ENCODE measurements at places on chromosomes 5 and 9.

DNA sequence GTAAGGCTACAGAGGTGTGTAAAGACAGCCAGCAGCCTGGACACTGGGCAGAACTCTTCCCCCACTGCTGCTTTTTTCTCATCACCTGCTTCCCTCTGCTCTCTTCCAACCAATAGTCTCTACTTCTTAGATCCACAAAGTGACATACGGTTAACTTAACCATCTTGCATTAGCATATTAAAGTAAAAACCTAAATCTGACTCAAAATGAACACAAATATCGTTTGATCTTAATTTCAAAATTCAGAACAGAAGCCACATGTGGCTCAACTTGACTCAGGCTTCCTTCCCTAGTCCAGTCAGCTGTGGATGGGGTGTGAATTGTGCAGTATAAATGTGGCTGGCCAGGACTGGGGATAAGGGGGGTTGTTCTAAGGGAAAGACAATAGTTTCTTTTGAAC lies 114.3 kb downstream of the STARD4 start:
- no peak for DNase-seq

DNA sequence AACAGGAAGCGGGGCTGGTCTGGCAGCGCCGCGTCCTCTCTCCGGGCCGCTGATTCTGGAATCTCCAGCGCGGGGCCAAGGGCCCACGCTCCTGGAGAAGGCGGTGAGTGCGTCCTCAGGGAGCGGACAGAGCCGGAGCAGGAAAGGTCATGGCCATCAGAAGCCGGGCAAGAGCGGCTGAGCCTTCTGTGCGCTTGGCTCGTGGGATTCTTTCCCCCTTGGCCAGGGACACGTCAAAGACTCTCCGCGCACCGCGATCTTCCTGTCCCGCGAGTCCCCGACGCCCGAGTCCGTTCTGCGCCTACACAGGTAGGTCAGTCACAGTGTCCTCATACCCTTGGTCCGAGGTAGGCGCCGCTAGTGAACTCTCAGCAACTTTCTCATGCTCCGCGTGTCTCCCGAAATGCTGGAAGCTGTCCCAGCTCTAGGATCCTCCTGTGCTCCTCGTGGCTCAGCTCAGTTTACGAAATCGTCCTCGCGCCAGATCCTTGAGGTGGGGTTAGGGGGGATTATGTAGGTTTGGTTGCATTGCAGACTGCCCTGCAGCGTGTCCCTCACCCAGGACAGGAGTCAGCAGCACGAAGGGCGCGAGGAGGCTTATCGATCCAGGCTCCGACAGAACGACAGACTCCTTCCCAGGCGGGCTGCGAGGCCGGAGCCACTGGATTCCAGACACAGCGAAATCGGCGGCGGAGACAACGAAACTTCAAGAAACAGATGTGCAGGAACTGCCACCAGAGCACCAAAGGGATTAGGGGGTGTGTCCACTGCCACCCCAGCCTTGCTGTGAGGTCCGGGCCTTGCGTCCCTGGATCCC lies 8.7 kb downstream of the LHX6 start:
- no peak for DNase-seq

- no peak for DNase-seq
Measured at GRCh38 chr5:17734011-17734410, 99.8 kb downstream of the TAF11L14 start.

- DNase-seq, result no peak
Measured at GRCh38 chr9:133702798-133703590, 35.2 kb downstream of the SARDH start.

DNA sequence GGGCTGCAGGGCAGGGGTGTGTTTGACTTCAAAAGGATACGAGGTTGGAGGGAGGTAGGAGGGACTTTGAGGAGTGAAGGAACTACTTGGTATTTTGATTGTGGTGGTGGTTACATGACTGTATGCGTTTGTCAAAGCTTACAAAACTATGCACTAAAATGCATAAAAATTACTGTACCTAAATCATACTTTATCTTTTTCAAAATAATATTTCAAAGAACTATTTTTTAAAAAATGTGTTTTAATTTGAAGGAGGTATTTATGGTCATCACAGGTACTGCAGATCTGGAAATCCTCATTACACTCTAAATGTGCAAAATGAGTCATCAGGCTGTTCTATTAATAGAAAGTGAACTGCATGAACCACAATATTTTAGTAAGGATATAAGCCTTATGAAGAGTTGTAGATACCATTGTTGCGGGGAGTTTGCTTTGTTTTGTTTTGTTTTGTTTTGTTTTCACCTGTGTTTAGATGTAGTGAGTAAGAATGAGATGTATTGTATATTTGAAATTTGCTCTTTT lies 116.9 kb downstream of the ARRDC3 start:
- no peak for DNase-seq

DNA sequence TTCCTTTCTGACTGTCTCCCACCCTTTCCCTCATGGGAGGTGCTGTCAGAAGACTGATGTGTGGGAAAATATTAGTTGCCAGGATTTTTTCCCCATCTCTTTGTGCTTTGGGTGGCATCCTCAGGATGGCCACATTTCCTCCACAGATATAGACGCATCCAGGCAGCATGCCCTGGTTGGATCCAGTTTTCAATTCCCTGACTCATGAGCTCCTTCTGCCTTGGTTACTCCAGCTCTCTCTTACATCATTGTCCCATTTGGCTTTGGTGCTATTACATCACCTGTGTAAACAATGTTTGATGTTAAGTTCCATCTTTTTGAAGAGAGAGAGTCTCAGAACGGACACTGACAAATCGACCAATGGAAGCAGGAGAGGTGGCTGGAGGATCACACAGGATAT lies 302.5 kb downstream of the CDH18 start:
- no peak for DNase-seq

GRCh38 chr5:107893642-107894041 lies 222.9 kb upstream of the EFNA5 start:
- DNase-seq, result peak; percentile 12

GRCh38 chr5:38527475-38527874 lies 29.0 kb downstream of the LIFR start:
- DNase-seq, result no peak

DNA sequence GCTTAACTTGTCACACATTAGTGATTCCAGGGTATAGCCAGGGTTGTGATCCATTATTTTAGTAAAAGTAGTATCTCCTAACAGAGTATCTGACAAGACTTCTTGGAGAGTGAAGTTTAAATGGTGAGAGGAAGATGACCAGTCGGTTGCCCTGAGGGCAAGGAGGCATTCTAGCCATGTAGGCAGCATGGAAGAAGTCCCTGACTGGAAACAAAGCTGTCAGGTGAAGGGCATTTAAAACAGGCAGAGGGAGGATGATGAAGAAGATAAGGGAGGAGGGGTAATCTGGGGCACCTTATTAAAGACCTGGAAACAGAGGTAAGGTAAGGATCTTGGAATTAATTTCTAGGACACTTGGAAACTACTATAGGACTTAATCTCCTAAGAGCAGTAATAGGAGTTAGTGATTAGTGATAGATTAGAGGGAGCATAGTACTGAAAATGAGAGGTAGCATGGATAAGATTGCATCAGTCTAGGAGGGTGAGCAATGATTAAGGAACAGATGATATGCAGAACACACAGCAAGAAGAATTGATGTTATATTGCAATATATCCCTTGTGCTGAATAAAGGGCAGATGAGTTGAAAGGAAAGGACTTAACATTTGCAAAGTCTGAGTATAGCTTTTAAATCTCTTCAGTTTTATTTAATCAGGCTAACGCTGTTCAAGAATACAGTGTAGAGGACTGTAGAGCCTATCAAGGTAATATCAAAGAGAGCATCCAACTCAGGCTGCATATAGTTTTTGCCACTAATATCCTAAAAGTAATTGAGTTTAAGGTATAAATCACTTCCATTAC lies 9.6 kb downstream of the KIF2A start:
- no peak for DNase-seq

DNA sequence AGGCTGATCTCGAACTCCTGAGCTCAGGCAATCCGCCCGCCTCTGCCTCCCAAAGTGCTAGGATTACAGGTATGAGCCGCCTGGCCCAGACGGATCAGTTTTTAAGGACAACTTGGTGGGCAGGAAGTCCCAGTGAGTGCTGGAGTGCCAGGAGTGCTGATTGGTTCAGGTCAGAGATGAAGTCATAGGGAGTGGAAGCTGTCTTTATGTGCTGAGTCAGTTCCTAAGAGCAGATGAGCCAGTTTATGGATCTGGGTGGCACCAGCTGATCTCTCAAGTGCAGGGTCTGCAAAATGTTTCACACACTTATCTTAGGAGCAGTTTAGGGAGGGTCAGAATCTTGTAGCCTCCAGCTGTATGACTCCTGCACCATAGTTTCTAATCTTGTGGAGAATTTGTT lies 292.1 kb upstream of the ELAVL2 start:
- no peak for DNase-seq

DNA sequence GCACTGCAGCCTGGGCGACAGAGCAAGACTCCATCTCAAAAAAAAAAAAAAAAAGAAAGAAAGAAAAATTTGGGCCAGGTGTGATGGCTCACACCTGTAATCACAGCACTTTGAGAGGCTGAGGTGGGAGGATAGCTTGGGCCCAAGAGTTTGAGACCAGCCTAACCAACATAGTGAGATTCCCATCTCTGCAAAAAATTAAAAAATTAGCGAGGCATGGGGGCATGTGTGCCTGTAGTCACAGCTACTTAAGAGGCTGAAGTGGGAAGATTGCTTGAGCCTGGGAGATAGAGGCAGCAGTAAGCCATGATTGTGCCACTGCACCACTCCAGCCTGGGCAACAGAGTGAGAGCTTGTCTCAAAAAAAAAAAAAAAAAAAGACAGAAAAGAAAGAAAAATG lies 2.9 kb upstream of the SIT1 start:
- DNase-seq, result no peak

- no peak for DNase-seq
Measured at GRCh38 chr9:94861589-94862272, 135.2 kb downstream of the AOPEP start.

DNA sequence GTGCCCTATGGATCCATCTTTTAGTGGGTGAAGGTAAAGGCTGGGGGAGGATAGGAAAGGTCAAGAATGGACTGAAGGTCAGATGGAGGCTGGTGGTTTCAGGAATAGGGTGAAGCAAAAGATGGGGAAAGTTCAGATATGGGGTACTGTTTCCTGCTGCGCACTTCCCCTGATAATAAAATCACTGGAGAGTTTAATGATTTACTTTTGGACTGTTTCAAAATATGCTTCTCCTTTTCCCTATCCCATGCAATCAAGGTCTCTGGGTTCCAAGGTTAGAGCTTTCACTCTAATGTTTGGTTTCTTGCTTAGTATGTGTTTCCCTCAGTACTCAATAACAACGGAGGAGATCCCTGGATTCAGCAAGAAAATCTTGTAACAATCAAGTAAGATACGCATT lies 10.8 kb upstream of the PPP3R2 start:
- no peak for DNase-seq

GRCh38 chr9:121059998-121060636 lies 10.0 kb upstream of the C5 start:
- DNase-seq, result no peak

- no peak for DNase-seq
Measured at GRCh38 chr5:96121364-96121763, 159.7 kb upstream of the ELL2 start.

DNA sequence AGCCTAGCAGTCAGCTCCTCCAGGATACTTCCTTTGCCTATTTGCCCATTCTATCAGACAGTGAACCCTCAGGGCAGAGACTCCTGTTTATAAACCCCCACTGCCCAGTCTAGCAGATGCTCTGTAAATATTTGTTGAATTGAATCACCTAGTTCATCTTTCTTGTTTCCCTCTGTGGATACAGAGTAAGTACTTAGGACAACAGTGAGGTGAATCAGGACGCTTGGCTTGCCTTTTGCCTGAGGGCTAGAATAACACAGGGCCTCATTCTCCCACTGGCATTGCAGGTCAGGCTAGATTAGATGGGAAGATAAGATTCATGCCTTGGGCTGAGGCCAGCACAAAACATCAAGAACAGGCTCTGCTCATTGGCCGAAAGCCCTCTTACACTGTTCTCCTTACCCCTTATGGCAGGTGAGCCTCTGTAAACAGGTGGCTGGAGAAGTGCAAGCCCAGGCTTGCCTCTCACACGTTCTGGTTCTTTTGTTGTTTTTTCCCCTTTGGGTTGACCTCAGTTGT lies 22.2 kb downstream of the TNFSF8 start:
- DNase-seq, result no peak

DNA sequence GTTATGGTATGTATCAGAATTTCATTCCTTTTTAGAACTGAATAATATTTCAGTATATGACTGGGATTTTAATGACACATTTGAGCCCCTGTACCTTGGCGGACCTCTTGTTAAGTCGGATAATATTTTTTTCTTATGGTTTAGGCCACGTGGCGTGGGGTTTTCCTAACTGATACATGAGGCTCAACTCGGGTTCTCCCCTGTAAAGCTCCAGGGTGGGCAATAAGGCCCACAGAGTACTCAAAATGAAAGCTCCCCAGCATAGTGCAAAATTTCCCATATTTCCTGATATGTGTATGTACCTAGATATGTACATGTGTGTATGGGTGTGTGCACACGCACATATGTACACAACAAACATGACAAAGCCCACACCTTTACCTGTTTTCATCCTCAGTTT lies 24.5 kb downstream of the TICAM2 start:
- no peak for DNase-seq

- no peak for DNase-seq
Measured at GRCh38 chr5:157820593-157821252, 38.2 kb downstream of the CLINT1 start.

GRCh38 chr5:4576161-4576748 lies 563.9 kb upstream of the ADAMTS16 start:
- no peak for DNase-seq

- no peak for DNase-seq
Measured at GRCh38 chr9:13941714-13942113, 372.2 kb downstream of the NFIB start.

DNA sequence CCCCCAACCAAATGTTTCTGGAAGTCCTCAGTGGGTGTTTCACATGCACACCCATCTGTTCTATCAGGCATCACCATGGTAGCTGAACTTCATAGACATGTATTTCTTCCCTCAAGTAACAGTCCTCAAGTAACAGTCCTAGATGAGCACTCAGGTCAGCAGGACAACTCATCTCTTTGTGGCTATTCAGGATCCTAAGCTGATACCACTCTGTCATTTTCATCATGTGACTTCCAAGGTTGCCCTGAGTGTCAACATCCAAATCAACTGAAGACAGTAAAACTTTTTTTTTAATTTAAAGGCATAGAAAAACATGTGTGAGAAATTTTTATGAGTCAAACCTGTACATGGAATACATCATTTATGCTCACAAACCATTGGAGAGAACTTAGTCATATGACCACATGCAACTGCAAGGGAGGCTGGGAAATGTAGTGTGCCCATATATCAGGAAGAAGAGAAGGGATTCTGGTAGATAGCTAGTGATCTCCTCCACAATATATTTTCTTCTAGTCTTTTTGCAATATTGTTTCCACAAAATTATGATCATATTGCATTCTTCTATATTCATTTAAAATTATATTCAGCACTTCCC lies 64.2 kb upstream of the FST start:
- DNase-seq, result no peak

DNA sequence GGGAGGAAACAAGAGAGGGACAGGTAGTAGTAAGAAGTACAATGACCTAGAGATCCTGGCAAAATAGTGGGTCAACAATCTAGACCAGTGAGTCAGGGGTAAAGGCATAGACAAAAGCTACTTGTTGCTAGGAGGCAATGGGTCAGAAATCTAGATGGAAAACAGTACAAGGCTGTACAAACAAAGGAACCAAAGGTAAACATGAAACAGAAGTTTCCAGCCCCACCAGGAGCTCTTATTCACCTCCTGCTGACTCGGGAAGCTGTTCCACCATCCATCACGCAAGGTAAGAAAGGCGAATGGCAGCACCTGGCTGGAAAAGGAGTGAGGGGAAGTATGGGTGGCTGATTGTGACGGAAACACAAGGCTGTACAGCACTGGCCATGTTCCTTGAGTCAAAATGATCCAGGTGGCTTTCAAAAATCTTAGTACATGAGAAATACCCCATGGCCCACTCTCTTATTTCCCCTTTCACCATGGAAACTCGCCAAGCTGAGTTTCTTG lies 70.5 kb upstream of the RAI14 start:
- no peak for DNase-seq
